Activated CD4-positive, alpha-beta T cell treated with anti-CD3 and anti-CD28 coated beads, Interleukin-10, Interleukin-2, amounts not matched to agents 100 ng/mL and 50 ng/mL, durations not matched to agents 16 hours and 8 hours (primary cell): ENCODE measurements at places on chromosomes 1 and 21.

GRCh38 chr1:184036517-184036949, 995 bp downstream of the COLGALT2 start:
- DNase-seq = peak; percentile 9

GRCh38 chr1:154835531-154836324, 34.4 kb downstream of the KCNN3 start:
- DNase-seq = no peak

DNA sequence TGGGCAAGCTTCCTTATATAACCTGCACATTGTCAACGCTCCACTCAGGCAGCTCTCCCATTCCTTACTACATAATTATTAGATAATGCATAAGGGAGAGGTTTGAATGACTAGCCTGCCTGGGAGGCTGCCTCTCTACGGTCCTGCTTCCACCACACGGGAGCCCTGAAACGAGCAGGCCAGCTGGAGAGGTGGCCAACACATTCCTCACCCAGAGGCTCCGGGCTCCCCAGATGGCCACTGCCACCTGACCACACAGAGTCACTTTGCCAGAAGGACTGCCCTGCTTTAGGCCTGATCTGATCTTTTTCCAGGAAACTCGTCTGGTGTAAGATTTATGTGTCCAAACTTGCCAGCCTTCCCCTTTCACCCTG, 27.9 kb downstream of the HIVEP3 start:
- no peak for DNase-seq

DNA sequence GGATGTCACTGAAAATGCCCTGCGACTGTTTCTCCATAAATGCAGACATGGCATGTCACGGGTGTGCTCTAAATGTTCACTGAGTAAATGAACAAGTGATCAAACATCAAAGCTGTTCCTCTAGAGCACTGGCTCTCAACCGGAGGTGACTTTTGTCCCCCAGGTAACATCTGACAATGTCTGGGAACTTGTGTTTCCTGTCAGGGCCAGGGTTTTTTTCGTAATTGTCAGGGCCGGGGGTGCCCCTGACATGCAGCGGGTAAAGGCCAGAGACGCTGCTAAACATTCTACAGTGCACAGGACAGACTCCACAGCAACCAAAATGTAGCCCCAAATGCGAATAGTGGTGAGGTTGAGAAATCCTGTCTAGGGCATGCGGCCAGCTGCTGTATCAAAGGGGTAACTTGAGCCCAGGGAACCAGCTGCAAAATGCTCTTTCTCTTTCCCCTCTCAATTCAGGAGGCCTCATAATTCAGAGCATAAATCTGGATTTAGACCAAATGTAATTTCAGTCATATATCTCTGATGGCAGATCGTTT, 2.0 kb downstream of the ALDH4A1 start:
- no peak for DNase-seq

GRCh38 chr1:1462318-1462966, 9.1 kb upstream of the ATAD3B start:
- DNase-seq = no peak

DNA sequence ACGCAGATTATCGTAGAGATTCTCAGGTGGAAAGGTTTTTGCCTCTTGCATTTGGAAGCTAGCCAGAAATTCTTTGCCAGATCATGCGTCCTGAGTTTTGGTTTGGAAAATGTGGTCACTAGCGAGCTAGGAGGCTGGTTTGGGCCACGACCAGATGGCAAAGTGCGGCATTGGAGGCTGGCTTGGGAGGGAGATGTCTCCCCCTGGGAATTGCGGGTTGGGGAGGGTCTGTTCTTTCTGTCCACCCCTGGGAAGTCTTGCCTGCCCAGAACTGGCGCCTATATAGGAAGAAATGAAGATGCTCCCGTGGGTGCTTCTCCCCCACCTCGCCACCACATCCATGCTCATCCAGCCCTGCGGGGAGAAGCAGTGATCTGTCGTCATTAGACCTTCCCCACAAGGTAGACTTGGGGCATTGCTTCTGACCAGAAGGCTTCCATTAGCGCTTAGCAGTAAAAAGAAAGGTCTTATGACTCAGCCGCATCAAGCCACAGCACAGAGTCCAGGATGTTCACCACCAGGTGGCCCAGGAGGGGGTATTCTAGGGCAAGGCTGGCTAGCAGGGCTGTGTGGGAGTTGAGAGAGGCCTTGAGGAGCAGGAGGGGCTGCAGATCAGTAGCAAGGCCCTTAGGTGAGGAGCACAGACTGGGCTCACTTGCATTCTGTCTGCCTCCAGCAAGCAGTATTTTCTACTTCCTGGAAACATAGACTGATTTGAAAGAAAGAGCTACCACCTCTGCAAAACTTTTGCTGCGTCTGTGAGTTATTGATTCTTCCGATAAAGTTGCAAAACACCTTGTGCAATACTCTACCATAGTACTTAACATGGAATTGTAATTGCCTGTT, 1.5 kb upstream of the PTP4A2 start:
- DNase-seq = peak; percentile 93

DNA sequence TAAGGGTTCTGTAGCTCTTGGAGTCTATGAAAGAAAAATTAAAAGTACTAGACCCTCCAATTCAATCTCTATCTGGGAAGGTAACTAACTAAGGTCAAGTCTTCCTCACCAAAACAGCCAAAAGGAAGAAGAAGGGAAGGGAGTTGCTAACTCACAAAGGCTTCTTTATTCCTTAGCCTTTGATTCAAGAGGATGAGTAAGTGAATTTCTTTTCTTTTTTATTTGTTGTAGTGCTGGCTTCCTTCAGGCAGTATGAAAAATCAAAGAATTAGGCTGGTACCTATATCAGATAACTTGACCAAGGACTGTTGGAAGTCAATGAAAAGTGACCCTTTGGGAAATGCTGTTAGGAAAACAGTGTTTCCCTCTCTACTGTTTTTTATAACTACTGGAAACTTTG, 144.4 kb upstream of the NRIP1 start:
- no peak for DNase-seq

DNA sequence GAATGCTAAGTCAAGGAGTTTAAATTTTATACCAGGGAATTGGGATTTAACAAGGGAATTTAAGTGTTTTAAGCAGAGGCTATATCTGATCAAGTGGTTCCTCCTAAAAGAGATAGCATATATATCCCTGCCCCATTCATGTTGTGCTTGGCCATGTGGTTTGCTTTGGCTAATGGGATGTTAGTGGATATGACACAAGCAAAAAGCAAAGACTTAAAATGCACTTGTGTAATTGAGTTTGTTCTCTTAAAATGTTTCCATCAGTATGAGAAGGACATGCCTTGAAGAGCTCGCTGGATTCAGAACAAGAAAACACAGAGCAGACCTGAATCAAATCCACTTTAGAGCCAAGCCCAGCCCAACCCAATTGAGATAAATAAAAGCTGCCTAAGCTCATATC, 22.4 kb downstream of the C1orf87 start:
- DNase-seq = no peak

DNA sequence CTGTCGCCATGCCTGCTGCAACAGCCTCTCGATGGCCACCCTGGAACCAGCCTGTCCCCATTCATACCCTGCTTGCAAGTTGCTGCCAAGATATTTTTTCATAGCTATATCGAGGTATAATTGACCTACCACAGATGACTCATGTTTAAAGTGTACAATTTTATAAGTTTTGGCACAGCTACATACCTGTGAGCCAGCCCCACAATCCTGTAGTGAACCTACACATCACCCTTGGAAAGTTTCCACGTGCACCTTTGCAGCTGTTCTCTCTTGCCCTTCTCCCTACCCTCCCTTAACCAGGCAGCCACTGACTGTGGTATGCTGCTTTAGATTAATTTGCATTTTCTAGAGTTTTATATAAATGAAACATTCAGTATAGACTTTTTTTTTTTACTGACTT, 23.0 kb upstream of the KCNJ6 start:
- DNase-seq = no peak

GRCh38 chr1:59292562-59292961, 4.3 kb upstream of the FGGY start:
- peak; percentile 60 for DNase-seq

GRCh38 chr1:51410568-51411460, 80.5 kb upstream of the TTC39A start:
- DNase-seq = no peak

- peak; percentile 66 for DNase-seq
These were observed 36.3 kb upstream of the IL10 start for GRCh38 chr1:206808615-206809014.

GRCh38 chr21:32112195-32112594, 166.7 kb downstream of the MIS18A start:
- DNase-seq = no peak

DNA sequence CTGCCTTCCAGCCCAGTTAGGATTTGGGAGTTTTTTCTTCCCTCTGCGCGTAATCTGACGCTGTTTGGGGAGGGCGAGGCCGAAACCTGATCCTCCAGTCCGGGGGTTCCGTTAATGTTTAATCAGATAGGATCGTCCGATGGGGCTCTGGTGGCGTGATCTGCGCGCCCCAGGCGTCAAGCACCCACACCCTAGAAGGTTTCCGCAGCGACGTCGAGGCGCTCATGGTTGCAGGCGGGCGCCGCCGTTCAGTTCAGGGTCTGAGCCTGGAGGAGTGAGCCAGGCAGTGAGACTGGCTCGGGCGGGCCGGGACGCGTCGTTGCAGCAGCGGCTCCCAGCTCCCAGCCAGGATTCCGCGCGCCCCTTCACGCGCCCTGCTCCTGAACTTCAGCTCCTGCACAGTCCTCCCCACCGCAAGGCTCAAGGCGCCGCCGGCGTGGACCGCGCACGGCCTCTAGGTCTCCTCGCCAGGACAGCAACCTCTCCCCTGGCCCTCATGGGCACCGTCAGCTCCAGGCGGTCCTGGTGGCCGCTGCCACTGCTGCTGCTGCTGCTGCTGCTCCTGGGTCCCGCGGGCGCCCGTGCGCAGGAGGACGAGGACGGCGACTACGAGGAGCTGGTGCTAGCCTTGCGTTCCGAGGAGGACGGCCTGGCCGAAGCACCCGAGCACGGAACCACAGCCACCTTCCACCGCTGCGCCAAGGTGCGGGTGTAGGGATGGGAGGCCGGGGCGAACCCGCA, at the start of gene PCSK9:
Gene PCSK9, plus strand, starts transcription at position 207 of the 741 bp plus-strand sequence. Its CDS starts 290 bp downstream, at position 497.
- no peak for DNase-seq

DNA sequence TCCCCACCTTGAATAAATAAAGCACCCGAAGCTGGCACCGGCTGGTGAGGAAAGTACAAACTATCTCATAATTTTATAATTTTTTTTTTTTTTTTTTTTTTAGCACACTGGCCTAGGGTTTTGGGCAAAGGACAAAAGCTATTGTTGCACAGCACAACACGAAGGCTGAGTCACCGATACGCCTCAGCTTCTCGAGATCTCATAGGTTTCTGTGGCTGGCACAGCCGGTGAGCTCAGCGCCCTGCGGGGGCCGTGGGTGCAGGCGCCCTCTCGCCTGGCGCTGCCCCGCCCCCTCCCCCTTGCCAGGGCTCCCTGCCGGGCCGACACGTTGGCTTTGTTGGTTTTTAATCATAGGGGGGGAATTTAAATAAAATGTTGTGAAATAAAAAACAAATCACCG, 17.2 kb downstream of the CASZ1 start:
- no peak for DNase-seq

- no peak for DNase-seq
These were observed 282.4 kb upstream of the SGIP1 start for GRCh38 chr1:66251546-66251945.

DNA sequence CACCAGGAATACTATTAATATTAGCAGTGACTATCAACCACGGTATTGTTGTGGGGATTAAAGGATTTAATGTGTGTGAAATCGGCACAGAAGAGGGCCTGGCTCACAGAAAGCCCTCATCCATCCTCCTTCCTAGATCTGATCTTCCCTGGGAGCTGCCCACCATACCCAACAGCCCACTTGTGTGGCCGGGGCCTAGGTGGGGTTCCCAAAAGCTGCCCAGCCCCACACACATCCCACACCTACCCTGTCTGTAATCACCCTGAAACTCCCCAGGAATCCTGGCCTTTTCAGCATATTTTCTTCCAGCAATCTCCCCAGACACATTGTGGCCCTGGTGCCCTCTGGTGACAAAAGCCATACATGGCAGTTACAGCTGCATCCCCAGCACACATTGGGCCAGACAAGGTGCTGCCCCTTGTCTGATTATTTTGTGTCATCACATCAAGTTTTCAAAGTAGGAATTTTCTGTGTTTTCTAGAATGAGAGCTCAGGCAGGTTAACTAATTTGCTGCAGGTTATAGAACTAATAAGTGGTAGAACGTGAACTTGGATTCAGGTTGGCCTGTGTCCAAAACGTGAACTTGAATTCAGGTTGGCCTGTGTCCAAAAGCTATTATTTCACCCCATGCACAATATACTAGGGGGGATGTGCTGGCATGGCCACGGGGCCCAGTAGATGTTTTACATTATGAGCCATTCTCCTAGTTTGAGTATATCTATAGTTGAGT, 5.3 kb upstream of the SLC6A9 start:
- peak; percentile 75 for DNase-seq

GRCh38 chr1:108119500-108119899, 80.6 kb downstream of the SLC25A24 start:
- no peak for DNase-seq

DNA sequence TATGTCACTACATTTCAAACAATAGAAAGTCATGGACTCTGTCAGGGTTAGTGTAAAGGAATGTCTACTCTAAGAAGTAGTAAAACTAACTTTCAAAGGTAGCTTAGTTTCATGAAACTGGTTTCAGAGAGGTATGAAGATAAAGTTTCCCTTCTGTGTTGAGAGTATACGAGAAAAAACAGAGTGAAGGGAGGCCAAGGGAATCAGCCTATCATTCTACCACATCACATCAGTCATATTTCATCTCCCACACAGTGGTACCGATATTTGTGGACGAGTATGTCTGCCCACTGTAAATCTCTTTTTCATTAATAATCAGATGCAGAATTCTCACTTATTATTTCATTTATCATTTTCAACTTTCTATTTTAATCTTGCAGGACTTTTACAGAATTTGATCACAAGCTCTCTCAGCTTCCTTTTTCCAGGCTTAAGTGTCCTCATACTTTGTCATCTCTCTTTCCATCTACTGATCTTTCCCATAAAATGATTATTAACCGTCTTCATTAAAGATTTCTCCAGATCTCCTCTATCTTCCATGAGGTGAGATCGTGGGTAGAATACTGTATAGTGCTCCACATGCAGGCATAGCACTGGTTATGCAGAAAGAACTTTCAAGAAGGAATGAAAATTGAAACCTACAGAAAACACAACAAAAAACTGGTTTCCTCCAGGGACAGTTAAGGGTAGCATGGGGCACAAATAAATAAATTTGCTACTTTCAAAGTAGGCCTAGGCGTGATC, 11.5 kb upstream of the IFI16 start:
- DNase-seq = peak; percentile 15

- DNase-seq = no peak
These were observed 296.4 kb downstream of the PTPRU start for GRCh38 chr1:29532751-29533150.

DNA sequence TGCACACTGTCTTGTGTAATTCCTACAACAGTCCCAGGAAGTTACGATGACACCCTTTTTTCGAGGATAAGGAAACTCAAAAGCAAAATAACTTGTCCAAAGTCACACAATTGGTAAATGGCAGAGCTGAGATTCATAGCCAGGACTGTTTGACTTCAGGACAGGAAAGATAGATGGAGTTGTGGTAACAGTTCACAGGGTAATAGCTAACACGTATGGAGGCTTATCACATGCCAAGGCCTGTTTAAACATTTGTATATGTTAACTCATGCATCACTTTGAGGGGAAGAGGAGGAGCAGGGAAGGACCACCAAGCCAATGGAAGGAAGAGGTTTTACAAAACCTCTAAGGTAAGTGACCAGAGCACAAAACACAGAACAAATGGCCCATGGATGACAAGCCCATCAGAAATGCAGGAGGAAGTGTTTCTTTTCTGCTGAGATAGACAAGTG, 2.8 kb downstream of the DHCR24 start:
- no peak for DNase-seq
